ENCODE measurements at places on chromosomes 12 and 14. TPM values are rescaled to one million over a fixed set of nuclear protein-coding genes. Genes with fewer than 3 reads are reported as not detected.

The GPRC5A gene
- 230 TPM for polyA plus RNA-seq

The PIWIL1 gene
- polyA plus RNA-seq: not detected

The TAS2R31 gene
- 0.29 TPM for polyA plus RNA-seq

The BIN2 gene
- not detected for polyA plus RNA-seq

The MYBPC1 gene
- not detected for polyA plus RNA-seq

The SLCO1B1 gene
- polyA plus RNA-seq: not detected

The REM2 gene
- 0.05 TPM for polyA plus RNA-seq

The OR6J1 gene
- polyA plus RNA-seq: not detected

The TAS2R46 gene
- polyA plus RNA-seq: 0.09 TPM

The PSMC6 gene
- polyA plus RNA-seq: 87.8 TPM

The PXN gene
- polyA plus RNA-seq: 23.9 TPM

The CCDC60 gene
- not detected for polyA plus RNA-seq

The SVOP gene
- polyA plus RNA-seq: not detected

The VRTN gene
- not detected for polyA plus RNA-seq

The RIPK3 gene
- 4.4 TPM for polyA plus RNA-seq

The KLRC1 gene
- not detected for polyA plus RNA-seq

The IL31 gene
- not detected for polyA plus RNA-seq

The CCDC184 gene
- polyA plus RNA-seq: 0.38 TPM

The EIF2S3B gene
- polyA plus RNA-seq: 0.65 TPM

The RPL6 gene
- polyA plus RNA-seq: 1,961 TPM

The CSAD gene
- polyA plus RNA-seq: 27.3 TPM

The CCDC177 gene
- polyA plus RNA-seq: not detected

The ASB2 gene
- polyA plus RNA-seq: 0.06 TPM

The SLC4A8 gene
- polyA plus RNA-seq: 7.3 TPM

The TSHR gene
- not detected for polyA plus RNA-seq

The CD163 gene
- polyA plus RNA-seq: not detected

The POMT2 gene
- 23.3 TPM for polyA plus RNA-seq

The MFAP5 gene
- 172 TPM for polyA plus RNA-seq
